Stimulated activated CD4-positive, alpha-beta T cell treated with anti-CD3 and anti-CD28 coated beads, Interleukin-4, amount 100 ng/mL, for 24 hours (primary cell): ENCODE measurements at places on chromosomes 16 and 17.

DNA sequence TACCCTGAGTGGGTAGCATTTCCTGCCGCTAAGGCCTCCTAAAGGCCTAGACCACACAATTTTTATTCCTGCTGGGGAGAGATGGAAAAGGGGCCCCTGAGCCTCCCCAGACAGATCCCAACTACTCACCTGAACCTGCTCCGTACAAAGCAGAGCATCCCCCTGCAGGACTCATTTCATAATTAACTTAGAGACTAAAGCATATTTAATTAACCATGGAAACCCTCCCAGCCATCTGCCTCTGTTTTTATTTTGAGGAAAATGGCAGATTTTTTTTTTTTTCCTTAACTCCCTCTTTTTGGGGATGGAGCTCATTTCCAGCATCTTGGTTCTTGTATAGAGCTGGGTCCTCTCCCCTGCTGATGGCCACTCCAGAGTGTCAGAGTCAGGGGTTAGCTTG, 96.5 kb upstream of the CRHR1 start:
- no peak for DNase-seq

- DNase-seq = no peak
Observed at GRCh38 chr17:46813920-46814319, 4.6 kb downstream of the WNT3 start.

DNA sequence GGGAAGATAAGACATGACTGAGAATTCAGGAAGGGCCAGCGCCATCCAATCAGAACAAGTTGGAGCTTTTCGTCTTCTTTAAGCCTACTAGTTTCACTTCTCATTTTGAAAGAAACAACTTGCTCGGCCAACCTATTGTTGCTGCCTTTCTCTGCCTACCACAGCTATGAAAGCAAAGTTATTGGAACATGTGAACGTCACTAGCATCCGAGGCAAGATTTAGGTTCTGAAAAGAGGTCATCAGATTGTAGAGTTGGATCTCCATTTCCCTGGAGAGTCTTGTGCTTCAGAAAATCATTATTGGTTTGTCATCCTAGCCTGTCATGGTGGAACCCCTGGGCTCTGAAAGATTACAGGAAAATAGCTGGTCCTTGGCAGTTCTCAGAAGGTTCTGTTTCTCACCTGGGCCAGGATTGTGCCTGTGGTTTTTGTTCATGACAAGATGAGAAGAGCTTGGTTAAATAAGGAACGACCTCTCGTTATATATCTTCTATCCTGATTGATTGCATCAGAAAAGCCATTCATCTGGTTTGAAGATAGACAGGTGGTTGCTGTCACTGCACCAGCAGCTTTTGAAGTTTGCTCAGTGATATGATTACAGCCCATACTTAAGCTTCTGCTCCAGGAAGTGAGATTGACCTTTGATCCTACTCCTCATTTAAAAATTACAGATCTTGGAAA, 25.3 kb downstream of the CDH13 start:
- DNase-seq = peak; percentile 4

DNA sequence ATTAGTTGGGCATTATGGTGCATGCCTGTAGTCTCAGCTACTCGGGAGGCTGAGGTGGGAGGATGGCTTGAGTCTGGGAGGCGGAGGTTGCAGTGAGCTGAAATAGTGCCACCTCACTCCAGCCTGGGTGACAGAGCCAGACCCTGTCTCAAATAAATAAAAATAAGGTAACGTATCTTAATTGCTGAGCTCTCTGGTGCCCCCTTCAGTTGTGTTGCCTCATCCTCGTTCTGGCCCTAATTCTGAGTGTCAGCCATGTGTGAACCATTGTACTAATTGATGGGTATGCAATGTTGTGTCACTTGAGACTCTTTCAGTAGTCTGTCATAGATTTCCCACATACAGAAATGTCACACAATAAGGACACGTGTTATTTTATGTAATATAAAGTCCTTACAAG, 363.1 kb upstream of the RBFOX1 start:
- no peak for DNase-seq

GRCh38 chr16:80330803-80331202, 210.0 kb upstream of the DYNLRB2 start:
- no peak for DNase-seq

GRCh38 chr16:61549327-61549726, 486.9 kb downstream of the CDH8 start:
- no peak for DNase-seq

DNA sequence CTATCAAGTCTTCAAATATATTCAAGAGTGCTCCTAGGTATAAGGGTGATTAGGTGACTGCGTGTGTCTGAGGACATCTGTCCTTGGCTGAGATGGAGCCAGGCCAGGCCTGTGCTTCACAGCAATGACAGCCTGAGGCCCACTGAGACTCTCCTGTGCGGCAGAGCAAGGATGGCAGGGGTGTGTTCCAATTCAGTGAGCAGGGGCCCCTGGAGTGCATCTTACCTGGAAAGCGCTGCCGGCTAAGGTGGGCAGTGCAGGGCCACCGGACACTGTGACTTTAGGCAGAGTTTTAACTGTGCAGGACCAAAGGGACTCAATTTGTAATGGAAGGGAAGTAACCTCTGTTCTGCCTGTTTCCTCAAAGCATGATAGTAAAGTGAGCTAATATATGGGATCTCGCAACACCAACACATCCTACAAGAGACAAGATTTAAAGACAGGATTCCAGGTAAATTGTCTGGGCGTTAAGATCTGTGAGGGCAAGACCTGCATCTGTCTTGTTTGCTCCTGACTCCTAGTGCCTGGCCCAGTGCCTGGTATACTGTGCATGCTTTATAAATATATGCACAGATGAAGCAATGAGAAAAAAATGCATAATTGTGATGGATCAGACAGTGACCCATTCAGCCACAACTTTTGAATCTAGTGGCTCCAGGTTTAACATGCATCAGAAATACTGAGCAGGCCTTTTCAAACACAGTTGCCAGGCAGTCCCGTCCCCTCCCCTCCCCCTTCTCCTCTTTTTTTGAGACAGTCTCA, 86.7 kb downstream of the MRC2 start:
- DNase-seq = no peak

GRCh38 chr16:72404299-72404698, 232.3 kb upstream of the PMFBP1 start:
- DNase-seq = no peak

DNA sequence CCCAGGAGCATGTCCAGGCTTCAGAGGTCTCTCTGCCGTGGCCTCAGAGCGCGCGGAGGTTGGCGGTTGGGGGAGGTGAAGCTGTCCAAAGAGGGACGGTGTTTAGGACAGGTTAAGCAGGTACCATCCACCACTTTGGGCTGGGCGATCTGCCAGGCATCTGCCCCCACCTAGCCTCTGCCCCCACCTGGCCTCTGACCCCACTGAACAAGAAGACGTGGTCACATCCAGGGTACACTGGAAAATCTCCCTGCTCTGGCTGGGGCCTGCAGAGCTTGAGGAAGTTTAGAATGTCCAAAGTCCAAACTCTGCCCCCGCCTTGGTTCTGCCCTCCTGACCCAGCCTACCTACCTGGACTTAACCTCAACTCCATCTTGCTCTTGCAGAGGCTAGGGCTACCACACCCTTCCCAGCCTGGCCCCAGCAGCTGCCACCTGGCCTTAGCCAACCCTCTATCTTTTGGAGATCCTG, 1.6 kb downstream of the ITGA3 start:
- no peak for DNase-seq

DNA sequence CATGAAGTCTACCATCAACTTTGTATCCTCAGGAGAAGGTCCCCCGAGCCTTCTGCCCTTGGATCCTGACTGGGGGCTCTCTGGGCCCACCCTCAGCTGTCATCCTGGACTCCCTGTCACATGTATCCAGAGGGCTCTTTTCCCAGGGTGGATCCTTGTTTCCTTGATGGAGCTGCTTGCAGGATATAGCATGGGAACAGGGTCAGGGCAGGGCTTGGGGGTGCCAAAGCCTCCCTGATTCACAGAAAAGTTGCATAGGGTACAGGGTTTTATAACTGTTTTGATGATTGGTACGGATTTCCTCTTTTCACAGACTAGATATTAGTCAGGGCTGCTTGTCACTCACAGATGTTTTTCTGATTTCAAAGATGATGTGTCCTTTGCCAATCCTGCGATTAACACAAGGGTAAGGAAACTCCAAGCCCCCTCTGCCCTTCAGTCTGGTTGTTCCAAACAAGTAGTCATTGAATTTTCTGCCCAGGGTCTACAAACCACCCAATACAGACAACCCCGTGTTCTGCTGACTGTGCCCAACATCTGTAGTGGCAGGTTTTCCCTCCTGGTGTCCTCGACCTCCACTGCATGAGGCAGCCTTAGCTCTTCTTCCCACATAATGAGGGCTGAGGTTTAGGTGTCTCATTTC, 20.6 kb upstream of the SLC35G3 start:
- DNase-seq = peak; percentile 50

GRCh38 chr17:9361188-9361955, 214.2 kb downstream of the STX8 start:
- no peak for DNase-seq

DNA sequence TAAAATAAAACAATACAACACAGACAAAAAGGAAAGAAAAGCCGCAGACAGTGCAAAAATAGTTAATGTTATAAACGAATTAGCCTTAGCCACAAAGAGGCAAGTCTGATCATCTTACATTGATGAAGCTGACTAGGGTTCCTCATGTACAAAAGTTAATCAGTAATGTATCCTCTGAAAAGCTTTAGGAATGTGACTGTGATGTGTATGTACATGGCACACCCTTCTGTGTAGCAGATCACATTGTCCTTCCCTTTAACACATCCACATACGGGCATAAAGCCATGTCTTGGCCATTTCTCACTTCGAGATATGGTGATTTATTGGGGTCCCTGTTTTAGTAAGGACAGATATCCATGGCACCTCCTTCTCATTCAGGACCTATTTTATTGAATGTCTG, 1327.5 kb upstream of the CDH8 start:
- no peak for DNase-seq

DNA sequence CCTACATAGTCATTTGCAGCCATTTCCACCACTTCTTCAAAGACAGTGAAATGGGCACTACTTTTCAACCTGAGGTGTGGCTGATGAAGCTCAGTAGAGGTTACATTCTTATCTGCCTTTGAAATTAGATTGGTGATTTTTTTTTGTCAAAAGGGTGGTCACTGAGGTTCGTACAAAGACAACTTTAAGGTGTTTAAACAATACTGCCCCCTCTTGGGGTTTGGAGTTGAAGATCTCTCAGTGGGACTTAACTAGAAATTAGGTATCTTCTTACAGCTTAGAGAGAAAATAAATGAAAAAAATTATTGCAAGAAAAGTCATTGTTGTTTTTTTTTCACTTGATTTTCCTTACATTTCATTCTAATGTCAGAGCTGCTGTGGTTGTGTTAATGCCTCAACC, 713.2 kb downstream of the CDH11 start:
- DNase-seq = no peak

- DNase-seq = no peak
Observed at GRCh38 chr16:1834096-1834495, 7.1 kb downstream of the FAHD1 start.

- no peak for DNase-seq
Observed at GRCh38 chr16:13099822-13100221, 198.4 kb downstream of the SHISA9 start.

DNA sequence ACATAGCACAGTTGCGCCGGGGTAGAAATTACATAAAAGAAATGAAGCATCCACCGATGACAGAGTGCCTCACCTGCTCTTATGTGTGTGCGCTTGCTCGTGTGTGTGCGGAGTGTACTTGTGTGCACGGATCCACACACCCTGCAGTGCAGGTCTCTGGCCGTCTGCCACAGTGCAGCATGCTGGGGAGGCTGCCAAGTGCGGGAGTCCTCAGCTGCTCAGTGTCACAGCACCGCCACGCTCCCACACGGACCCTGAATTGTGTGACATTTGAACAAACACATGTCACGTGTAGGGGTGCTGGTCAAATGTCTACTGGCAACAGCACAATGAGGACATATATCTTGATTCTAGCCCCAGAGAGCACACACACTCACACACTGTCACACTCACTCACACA, 243.0 kb upstream of the MYOCD start:
- no peak for DNase-seq

DNA sequence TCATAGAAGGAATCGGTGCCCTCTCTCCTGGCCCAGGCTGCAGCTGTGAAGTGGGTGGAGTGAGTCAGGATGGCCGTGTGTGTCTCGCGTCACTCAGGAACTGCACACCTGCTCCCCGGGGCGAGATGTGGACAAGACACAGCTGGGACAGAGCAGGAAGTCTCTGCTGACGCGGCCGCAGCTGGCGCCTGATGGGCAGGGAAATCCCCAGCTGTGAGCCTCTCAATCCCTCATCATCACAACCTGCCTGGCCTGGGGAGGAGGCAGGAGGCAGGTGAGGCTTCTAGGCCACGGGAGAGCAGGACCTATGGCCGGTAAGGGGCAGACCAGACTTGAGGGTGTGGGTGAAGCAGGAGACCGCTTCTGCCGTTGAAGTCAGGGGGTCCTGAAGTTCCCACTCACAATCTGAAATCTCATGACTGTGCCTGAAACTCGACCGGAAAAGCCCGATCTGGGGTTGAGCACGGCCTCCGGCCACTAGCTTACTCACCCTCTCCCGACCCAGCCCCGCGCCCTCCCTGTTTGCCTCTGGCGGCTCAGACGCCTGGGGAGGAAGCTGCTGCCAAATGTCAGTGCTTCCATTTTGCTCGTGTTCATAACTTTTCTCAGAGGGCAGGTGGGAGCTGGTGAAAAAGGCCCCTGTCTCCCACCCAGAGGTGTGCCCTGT, 1.1 kb upstream of the TRPV3 start:
- DNase-seq = peak; percentile 42

DNA sequence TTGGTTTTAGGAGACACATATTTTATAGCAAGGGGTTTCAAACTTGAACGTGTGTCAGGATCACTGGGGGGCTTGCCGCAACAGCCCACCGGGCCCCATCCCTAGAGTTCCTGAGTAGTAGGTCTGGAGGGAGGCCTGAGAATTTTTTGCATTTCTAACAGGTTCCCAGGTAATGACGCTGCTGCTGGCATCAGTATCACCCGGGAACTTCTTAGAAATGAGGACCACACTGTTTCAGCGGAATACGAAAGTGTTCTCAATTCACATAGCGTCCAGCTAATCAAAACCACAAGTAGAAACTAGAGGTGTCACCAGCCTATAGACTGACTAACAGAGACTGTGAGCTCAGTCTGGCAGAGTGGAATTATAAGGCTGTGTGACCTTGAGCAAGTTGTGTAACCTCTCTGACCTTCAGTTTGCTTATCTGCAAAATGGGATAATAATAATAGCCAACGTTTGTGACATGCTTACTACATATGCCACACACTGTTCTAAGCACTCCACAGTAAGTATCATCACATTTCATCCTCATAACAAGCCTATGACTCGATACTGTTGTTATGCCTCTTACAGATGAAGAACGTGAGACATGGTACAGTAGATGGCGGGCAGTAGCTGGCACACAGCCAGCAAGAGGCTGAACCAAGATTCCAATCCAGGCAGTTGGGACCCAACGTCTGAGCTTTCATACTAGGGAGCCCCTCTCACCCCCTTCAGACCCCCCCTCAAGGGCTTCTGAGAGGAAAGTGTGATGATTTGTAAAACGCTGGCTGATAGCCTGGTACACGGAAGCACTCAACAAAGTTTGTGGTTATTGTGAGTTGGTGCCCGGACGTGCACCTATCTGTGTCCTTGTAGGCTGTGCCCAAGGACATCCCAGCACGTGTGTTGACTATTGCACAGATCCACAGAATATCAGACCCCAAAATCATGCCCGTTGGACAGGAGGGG, 4.6 kb upstream of the ICAM2 start:
- DNase-seq = peak; percentile 47

GRCh38 chr17:14470417-14470816, 169.5 kb downstream of the HS3ST3B1 start:
- DNase-seq = no peak
